Activated T-cell treated with anti-CD3 and anti-CD28 coated beads, Interleukin-2, amount 50 U/mL, for 24 hours (primary cell): ENCODE measurements at places on chromosomes 7 and 10.

- DNase-seq = no peak
Measured at GRCh38 chr7:74010407-74010806, 17.6 kb upstream of the ELN start.

GRCh38 chr10:132449811-132450181 is 52.8 kb downstream of the PWWP2B start:
- no peak for DNase-seq

DNA sequence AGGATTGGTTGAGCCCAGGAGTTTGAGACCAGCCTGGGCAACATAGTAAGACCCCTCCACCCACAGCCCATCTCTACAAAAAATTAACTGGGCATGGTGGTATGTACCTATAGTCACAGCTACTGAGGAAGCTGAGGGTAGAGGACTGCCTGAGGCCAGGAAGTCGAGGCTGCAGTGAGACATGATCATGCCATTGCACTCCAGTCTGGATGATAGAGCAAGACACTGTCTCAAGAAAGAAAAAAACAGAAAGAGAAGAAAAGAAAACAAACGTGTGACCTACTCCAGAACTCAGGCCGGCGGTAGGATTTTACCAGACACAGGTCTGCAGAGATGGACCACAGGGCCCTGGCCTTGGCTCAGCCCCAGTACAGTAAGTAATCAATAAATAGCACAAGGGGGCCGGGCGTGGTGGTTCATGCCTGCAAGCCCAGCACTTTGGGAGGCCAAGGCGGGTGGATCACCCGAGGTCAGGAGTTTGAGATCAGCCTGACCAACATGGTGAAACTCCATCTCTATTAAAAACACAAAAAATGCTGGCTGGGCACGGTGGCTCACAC is 35.4 kb upstream of the TNRC18 start:
- no peak for DNase-seq

DNA sequence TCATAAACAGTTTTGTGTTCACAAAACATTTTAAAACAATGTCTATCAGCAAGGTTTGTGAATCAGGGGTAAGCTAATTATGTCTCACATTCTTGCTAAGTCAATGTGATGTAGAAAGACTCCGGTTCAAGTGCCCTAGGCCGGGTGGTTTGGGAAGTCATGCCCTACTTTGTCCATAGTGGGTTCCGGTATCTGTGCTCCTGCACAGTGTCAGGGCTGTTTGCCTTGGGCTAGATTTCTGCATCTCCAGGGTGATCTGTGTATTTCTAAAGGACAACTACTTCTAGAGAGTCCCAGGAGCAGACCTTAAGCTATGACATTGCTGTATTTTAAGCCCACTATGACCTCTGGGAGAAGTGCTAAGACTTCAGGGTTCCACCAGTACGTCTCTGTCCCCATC is 504.1 kb downstream of the PLXNA4 start:
- DNase-seq = no peak

DNA sequence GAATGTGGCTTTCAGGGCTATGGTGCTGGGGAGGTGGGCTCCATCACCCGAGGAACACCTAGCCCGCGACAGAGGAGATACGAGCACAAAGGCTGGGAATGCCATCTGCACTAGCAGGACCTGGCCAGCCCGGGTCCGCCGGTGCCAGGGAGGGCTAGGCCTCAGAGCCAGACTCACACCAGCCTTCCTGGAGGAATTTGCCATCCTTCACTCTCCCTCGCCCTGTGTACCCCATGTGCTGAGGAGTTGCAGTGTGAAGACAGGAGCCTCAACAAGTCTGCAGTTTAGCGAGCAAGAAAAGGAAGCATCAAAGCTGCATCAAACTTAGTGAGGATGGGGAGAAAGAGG is 123.6 kb upstream of the JCAD start:
- DNase-seq = no peak
